Suppressor macrophage treated with lipopolysaccharide for 1 hour (primary cell): ENCODE measurements at places on chromosomes 3 and 15.

DNA sequence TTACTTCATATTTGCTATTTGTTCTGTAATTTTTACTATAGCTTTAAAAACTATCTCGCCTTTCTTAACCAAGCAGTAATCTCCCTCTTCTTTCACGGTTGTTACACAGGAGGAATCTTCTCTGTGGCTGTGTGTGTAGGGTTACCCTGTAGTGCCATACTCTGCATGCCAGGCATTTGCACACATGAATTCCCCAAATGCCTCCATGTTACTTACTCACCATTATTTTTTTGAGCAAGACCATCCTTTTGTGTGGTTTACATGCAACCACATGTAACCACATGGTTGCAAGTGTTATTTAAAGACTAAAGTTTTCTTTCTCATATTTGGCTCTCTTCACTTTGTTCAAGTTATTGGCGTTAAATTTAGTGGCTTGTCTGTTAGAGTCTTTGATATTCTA, 45.5 kb downstream of the HPS3 start:
- no peak for DNase-seq

- no peak for DNase-seq
Measured at GRCh38 chr3:173618148-173618547, 220.6 kb downstream of the NLGN1 start.

- peak; percentile 99 for DNase-seq
Measured at GRCh38 chr15:62060113-62060895, at the start of gene VPS13C. VPS13C (minus strand) TSS chr15:62060447; CDS start chr15:62060374, 73 bp downstream.

DNA sequence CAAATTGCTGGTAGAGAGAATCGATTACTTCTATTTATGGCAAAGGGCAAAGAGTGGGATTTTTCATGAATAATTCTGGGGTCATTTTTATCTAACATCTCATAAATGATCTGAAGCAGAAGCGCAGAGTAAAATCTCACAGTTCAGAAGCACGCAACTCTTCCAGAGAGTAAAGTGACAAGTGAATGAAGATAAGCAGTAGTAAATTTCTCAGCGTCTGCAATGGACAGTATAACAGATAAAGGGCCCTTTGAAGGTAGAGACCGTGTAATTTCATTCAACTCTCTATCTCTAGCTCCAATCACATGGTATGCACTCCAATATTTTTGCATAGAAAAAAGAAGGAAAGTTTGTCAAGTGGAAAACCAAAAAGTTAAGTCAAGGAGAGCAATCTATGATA, 521.1 kb upstream of the NECTIN3 start:
- no peak for DNase-seq

DNA sequence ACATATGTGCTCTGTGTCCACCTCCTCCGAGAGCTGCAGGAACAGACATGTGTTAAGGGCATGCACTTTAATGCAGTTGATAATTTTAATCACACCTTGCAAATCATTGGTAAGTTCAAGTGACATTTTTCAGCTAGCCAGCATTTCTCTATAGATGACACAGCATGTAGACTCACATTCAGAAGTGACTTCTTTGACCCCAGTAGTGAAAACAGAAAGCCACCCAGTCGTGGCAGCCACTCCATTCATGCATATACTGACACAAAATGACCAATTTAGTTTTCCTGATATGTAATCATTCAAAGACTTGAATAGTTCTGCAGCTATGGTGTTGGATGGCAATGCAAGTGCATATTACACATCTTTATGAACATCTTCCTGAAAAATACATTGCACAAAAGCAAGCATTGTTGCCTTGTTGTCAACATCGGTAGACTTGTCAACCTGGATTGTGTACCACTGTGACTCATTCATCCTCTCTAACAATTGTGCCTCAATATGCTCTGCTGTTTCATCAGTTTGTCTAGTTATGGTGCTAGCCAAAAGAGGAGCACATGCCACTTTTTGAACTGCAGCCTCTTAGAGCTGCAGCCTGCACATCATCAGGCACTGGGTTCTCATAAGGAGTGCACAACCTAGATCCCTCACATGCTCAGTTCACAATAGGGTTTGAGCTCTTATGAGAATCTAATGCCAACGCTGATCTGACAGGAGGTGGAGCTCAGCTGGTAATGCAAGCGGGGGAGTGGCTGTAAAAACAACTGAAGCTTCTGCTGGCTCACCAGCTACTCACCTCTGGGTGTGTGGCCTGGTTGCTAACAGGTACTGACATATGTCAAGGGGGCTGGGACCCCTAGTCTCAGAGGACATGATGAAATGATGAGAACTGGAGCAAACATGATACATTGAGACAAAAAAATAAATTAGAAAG, 622.0 kb downstream of the PYDC2 start:
- DNase-seq, result no peak

DNA sequence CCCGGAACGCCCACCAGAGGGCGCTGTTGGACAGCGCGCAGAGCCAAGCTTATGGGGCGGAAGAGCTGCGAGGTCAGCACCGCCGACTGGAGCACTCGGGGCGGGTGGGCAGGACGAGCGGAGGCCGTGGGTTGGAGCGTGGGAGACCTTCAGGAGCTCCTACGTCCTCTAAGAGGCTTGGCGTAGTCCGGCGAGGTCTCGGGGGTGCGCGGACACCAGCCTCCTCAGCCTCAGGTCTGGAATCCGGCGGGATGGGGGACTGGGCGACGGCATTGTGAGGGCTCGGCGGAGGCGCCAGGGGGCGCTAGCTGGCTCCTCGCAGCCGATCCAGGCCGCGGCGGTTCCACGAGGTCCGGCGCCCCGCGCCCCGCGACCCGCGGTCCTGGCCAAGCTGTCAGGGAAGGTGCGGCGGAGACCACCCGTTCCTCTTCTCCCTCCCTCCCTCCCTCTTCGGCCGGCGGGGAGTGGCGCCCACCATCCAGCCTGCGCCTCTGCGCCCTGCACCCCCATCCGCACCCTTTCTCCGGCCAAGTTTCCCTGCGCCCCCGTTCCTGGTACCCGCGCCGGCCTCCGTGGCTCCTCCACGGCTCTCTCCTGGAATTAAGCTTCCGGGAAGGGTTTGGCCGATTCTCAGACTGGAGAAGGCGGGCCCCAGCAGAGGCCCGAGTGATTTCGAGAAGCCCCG, 24.3 kb upstream of the POLG start:
- peak; percentile 84 for DNase-seq

GRCh38 chr3:166527325-166527724, 690.1 kb upstream of the BCHE start:
- DNase-seq, result no peak

- DNase-seq, result no peak
Measured at GRCh38 chr3:111292117-111292516, 220.5 kb downstream of the NECTIN3 start.

GRCh38 chr3:119831941-119832371, 50.1 kb downstream of the NR1I2 start:
- no peak for DNase-seq

- DNase-seq, result peak; percentile 93
Measured at GRCh38 chr15:80776420-80777045, 2.6 kb upstream of the CEMIP start.

DNA sequence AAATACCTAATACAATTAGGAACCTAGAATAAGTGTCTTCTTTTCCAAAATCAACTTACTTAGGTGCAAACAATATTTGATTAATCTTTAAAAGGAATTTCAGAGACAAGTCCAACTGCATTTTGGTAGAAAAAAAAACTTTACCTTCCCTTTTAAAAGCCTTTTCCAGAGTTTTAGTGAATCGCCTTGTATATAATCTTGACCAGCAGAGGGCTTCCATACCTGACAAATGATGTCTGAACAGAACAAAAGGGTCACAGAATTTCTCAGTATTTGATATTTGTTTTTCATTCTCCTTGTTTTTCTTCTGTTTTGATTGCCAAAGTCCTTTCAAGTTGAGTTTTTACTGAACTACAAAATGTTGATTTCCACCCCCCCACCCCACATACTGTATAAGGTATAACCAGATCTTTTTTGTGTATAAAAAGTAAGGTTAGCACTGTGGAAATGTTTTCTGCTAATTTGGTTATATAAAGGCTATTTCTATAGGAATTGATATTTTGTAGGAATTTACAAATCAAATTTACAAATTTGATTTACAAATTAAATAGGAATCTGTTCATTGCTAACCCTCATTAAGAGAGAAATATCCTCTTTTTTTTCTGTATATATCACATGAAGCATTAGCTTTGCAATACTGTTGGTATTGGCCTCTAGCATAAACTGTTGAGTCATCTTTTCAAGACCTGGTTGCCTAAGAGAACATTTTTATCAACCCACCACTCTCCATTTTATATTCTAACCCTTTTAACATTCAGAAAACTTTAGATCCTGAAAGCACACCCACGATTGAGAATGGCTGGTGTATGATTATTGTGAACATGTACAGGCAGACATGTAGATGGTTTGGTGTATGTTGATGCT, 464.1 kb upstream of the RARB start:
- no peak for DNase-seq

GRCh38 chr15:92391640-92392039, 2.0 kb upstream of the ST8SIA2 start:
- peak; percentile 4 for DNase-seq
